Dorsolateral prefrontal cortex (tissue), 122 donors: ENCODE measurements at places on chromosomes 1 and 21. TPM values are rescaled to one million over a fixed set of nuclear protein-coding genes. Genes with fewer than 3 reads are reported as not detected.

The LEMD1 gene
- 1.3 TPM for total RNA-seq

The FCRL2 gene
- total RNA-seq, result not detected

The KCNK2 gene
- total RNA-seq, result 13.3 TPM

The AIRE gene
- 2.2 TPM for total RNA-seq

The GNAT2 gene
- not detected for total RNA-seq

The NEXN gene
- 3.6 TPM for total RNA-seq

The CCDC30 gene
- 37.5 TPM for total RNA-seq

The TCHH gene
- 0.54 TPM for total RNA-seq

The HJV gene
- total RNA-seq, result 0.23 TPM

The EFNA4 gene
- total RNA-seq, result 1.2 TPM

The LCE2D gene
- not detected for total RNA-seq

The AGO4 gene
- total RNA-seq, result 19.9 TPM

The SH3BGR gene
- total RNA-seq, result 20.8 TPM

The ASTN1 gene
- total RNA-seq, result 128 TPM

The WDR64 gene
- total RNA-seq, result 0.21 TPM

The AMY2B gene
- total RNA-seq, result 102 TPM

The FCN3 gene
- 0.43 TPM for total RNA-seq

The S100A7A gene
- total RNA-seq, result not detected

The ARID1A gene
- 91.5 TPM for total RNA-seq

The FCER1G gene
- total RNA-seq, result 6.8 TPM

The AMY2A gene
- total RNA-seq, result 2.7 TPM

The RXFP4 gene
- not detected for total RNA-seq

The TDRD10 gene
- 1.3 TPM for total RNA-seq

The CELA2A gene
- total RNA-seq, result not detected

The LRRIQ3 gene
- 0.53 TPM for total RNA-seq

The PRR9 gene
- not detected for total RNA-seq

The A3GALT2 gene
- total RNA-seq, result not detected

The HSPA13 gene
- total RNA-seq, result 40.3 TPM

The EFHD2 gene
- 98.0 TPM for total RNA-seq

The NT5C1A gene
- 16.9 TPM for total RNA-seq

The TMPRSS15 gene
- total RNA-seq, result not detected

The TMCC2 gene
- 93.9 TPM for total RNA-seq

The APP gene
- 1,024 TPM for total RNA-seq

The HCRTR1 gene
- total RNA-seq, result 0.22 TPM

The ZNF648 gene
- total RNA-seq, result 0.54 TPM

The PRKAA2 gene
- total RNA-seq, result 7.8 TPM

The ZNF670 gene
- total RNA-seq, result 8.4 TPM

The UTS2 gene
- not detected for total RNA-seq

The SYNC gene
- total RNA-seq, result 2.8 TPM

The CLCNKB gene
- not detected for total RNA-seq

The GRIK3 gene
- 40.9 TPM for total RNA-seq

The ARHGEF16 gene
- total RNA-seq, result 1.9 TPM

The SLAMF9 gene
- not detected for total RNA-seq

The ELAPOR1 gene
- 50.2 TPM for total RNA-seq

The GSTM5 gene
- total RNA-seq, result 31.8 TPM

The TFF1 gene
- not detected for total RNA-seq

The FAM78B gene
- 14.0 TPM for total RNA-seq

The SFT2D2 gene
- total RNA-seq, result 25.2 TPM
